Left lung (tissue), 14 donors: ENCODE measurements at places on chromosomes 2 and 18. TPM values are rescaled to one million over a fixed set of nuclear protein-coding genes. Genes with fewer than 3 reads are reported as not detected.

The PLGLB1 gene
- polyA plus RNA-seq, result 17.7 TPM

The C2orf72 gene
- polyA plus RNA-seq, result 0.83 TPM

The CRYGC gene
- polyA plus RNA-seq, result not detected

The KANSL1L gene
- 54.6 TPM for polyA plus RNA-seq

DNA sequence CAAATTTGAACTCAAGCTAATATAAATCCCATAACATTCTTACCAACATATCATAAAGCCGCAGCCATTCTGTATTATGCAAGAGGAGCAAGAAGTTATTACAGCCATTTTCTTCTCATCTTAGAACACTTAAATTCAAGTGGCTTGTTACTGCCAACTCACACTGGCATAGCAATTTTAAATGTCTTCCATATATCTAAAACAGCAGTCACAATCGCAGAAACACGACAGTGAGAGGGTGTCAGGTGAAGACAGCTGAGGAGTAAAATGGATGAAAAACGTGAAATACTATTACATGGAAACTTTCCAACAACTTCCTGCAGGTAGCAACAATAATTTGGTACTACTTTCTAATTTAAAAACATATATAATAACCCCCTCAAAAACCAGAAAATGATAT is 17.9 kb downstream of the PPP3R1 start:
- H3K4me1 ChIP-seq, result peaks cover 34% of the 10 kb centered on the region
- no peak for DNase-seq
- H3K27ac ChIP-seq, result no peak overlapping the region
- H3K36me3 ChIP-seq, result no peaks in the 10 kb centered on the region

DNA sequence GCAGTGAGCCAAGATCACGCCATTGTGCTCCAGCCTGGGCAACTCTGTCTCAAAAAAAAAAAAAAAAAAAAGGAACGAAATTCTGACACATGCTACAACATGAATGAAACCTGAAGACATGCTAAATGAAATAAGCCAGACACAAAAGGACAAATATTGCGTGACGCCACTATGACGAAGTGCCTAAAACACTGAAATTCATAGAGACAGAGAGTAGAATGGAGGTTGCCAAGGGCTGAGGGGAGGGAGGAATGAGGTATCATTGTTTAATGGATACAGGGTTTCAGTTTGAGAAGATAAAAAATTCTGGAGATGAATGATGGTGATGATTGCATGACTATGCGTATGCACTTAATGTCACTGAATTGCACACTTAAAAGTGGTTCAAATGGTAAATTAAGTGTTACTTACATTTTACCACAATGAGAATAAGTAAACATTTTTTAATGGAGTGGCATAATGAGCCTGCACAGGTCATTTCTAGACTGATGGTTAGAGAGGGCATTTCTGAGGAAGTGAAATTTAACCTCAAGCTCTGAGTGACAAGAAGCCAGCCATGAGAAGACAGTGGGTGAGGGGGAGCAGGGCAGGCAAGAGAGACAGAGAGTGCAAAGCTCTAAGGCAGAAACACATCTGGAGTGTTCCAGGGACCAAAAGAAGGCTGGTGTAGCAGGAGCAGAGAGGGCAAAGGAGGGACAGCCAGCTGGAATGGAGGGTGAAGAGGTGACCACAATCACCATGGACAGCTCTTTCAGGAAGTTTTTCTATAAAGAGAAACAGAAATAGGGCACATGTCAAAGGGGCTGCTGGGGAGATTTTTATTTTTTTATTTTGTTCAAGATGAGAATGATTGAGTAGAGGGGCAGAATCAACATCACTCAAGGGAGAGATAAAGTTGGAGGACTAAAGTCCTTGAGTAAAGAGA is 20.6 kb upstream of the EXOC6B start:
- H3K27me3 ChIP-seq, result no peaks in the 10 kb centered on the region
- no peaks in the 10 kb centered on the region for H3K4me1 ChIP-seq
- no peak for DNase-seq

DNA sequence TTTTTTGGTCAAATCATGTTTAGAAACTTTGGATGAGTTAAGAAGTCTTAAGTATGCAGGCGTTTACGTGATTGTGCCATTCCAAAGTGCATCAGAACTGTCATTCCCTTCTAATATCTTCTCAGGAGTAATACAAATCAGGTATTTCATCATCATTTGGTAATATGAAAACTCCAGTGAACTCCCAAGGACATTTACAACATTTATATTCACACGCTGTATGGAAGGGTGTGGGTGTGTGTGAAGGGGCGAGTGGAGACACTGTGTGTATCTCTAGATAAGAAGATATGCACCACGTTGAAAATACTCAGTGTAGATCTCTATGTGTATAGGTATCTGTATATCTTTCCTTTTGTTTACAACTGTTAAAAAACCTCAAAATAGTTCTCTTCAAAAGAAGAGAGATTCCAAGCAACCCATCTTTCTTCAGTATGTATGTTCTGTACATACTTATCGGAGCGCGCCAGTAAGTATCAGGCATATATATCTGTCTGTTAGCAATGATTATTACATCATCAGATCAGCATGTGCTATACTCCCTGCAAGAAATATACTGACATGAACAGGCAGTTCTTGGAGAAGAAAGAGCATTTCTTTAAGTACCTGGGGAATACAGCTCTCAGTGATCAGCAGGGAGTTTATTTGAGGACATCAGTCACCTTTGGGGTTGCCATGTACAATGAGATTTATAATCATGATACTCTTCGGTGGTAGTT is 29.3 kb downstream of the COX7A2L start:
- H3K27ac ChIP-seq, result no peak overlapping the region
- H3K4me1 ChIP-seq, result no peaks in the 10 kb centered on the region
- no peak for DNase-seq
- H3K27me3 ChIP-seq, result no peaks in the 10 kb centered on the region
